Osteoblast (primary cell): ENCODE measurements at places on chromosomes 11 and 22.

DNA sequence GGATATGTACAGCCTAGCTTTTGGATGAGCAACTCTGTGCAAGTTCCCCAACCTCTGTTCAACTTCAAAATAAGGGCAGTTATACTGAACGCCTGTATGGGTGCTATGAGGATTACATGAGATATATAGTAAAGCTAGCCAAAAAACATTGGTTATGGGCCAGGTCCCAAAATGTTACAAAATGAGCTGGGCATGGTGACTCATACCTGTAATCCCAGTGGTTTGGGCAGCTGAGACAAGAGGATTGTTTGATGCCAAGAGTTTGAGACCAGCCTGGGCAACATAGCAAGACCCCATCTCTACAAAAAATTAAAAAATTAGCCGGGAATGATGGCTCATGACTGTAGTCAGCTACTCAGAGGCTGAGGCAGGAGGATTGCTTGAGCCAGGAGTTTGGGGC is 118.4 kb downstream of the TEAD1 start:
- DNase-seq, result no peak

- peak; percentile 19 for DNase-seq
Measured at GRCh38 chr22:44452531-44453420, 45.3 kb downstream of the RTL6 start.

DNA sequence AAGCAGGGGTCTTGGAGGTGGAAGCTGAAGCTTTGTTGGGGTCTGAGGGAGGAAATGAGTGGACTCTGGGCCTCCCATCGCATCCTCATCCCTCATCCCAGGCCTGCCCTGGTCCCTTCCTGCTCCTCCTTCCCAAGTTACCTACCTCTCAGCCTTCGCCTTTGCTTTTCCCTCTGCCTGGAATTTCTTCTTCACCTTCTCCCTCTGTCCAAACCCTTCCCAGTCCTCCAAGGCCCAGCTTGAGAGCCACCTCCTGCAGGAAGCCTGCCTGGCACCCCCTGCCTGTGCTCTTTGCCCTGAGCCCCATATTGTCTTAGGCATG is 2.1 kb upstream of the NUDT8 start:
- DNase-seq, result peak; percentile 55

DNA sequence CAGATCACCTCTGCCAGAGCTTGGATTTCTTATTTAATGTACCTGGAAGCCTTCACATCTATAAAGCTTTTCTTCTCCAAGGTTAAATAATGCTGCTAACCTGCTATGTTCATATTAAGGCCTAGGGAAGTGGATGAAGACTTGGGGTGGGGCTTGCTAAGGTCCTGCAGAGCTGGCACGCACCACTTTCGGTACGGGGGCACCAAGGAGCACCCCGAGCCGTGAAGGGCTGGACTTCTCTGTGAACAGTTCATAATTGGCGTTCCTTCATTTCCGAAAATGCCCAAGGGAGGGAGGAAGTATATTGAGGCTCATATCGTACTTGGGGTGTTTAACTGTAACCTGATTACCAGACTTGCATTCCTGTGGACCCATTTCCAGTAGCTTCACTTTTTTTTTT is 59.6 kb downstream of the ST14 start:
- DNase-seq, result no peak

DNA sequence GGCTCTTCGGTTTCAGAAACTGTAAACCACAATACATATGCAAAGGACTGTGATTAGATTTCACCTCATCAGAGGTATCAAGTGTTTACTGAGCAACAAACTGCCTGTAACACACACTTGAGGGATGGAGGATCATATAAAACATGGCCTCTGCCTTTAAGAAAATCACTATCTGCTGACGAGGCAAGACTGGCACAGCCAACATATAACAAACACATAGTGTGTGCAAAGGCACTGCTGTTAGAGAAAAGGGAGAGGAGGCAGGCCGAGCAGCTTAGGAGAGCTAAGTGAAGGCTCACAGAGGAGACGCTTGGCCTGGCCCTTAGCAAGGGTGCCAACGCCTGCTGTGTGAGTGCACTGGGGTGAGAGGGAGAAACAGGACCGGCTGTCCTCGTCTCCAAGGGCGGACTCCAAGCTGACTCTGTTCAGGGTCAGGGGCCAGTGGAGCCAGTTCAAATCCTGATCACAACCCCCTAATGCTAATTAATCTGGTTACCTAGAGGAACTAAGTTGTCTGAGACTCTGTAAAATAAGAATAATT is 48.2 kb downstream of the LRFN4 start:
- DNase-seq, result no peak

DNA sequence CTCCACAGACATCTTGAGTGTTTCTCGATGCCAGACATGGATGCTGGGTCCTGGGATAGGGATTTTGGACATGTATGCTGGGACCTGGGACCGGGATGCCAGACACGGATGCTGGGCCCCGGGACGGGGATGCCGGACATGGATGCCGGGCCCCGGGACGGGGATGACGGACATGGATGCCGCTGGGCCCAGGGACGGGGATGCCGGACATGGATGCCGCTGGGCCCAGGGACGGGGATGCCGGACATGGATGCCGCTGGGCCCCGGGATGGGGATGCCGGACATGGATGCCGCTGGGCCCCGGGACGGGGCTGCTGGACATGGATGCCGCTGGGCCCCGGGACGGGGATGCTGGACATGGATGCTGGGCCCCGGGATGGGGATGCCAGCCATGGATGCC is 97.1 kb upstream of the NNMT start:
- DNase-seq, result no peak
